NCI-H2029 (cell line): ENCODE measurements at places on chromosomes 5 and 9.

DNA sequence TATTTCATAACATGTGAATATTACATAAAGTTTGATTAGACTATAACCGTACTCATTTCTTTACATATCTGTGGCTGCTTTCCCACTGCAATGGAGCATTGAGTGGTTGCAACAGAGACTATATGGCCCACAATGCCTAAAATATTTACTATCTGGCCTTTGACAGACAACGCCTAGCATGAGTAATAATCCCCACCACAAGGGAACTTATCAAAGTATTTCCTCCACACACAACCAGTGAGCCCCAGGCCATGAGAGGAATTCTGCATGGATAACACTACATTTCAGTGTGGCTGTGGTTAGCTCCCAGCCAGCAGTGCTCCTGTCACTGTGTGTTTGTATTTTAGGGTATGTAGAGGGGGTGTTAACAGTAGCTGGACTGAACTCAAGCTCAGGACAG is 54.8 kb downstream of the FAM81B start:
- DNase-seq = no peak

- no peak for DNase-seq
Measured at GRCh38 chr5:163963881-163964280, 458.5 kb downstream of the MAT2B start.

DNA sequence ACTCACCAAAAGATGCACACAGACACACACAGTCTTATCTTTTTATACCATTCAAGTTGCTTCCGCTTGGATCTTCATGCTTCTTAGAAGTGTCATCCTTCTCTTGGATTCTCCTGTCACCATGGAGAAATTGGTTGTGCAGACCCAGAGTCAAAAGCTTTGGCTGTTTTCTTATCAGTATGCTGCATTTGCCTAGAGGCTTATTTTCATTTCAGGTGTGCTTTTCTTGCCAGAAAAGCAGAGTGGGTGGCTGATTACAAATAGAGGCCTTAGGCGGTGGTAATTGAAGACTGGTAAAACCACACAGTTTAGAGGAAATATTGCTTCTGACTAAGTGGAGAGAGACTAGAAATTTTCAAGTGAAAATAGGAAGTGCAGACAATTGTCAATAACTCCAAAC is 70.2 kb upstream of the TLE4 start:
- no peak for DNase-seq

- DNase-seq = no peak
Measured at GRCh38 chr9:114362394-114362793, 25.4 kb downstream of the AKNA start.

- DNase-seq = no peak
Measured at GRCh38 chr5:55540024-55540423, 5.3 kb upstream of the PLPP1 start.

- no peak for DNase-seq
Measured at GRCh38 chr5:142941245-142941644, 171.1 kb downstream of the ARHGAP26 start.

- no peak for DNase-seq
Measured at GRCh38 chr9:106621313-106622163, 241.4 kb upstream of the ZNF462 start.

- DNase-seq = no peak
Measured at GRCh38 chr5:77209495-77210090, 887 bp upstream of the PDE8B start.

- DNase-seq = no peak
Measured at GRCh38 chr9:109422641-109423040, 75.5 kb downstream of the PTPN3 start.

- DNase-seq = no peak
Measured at GRCh38 chr5:7181841-7182240, 214.1 kb upstream of the ADCY2 start.

- no peak for DNase-seq
Measured at GRCh38 chr5:77255617-77256016, 45.1 kb downstream of the PDE8B start.

DNA sequence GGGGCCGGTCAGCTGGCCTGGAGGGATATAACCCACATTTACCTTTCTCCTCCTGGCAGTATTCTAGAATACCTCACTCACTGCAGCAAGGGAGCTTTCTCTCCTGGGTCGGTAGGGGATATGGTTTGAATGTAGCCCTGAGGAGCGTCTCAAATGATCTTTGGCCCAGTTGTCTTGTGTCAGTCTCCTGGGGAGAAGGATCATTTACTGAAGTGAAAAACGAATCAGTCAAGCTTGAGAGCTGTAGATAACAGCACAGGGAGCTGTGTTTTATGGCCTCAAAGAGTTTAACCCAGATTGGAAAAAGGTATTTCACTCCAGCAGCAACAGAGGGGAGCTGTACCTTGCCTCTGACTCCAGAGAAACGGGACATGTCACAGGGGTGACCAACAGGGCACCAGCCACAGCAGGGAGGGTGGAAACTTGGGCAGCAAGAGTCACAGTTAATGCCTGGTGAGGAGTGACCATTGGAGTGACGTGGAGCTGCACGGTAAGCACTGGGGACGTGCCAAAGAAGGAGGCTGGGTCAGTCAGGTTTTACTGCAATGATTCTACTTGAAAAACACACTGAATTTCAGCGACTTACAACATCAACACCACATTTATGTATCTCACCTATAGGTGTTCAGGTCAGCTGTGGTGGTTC is 29.8 kb upstream of the ZFR start:
- DNase-seq = no peak

- no peak for DNase-seq
Measured at GRCh38 chr9:33250458-33250995, 10.6 kb downstream of the SPINK4 start.

DNA sequence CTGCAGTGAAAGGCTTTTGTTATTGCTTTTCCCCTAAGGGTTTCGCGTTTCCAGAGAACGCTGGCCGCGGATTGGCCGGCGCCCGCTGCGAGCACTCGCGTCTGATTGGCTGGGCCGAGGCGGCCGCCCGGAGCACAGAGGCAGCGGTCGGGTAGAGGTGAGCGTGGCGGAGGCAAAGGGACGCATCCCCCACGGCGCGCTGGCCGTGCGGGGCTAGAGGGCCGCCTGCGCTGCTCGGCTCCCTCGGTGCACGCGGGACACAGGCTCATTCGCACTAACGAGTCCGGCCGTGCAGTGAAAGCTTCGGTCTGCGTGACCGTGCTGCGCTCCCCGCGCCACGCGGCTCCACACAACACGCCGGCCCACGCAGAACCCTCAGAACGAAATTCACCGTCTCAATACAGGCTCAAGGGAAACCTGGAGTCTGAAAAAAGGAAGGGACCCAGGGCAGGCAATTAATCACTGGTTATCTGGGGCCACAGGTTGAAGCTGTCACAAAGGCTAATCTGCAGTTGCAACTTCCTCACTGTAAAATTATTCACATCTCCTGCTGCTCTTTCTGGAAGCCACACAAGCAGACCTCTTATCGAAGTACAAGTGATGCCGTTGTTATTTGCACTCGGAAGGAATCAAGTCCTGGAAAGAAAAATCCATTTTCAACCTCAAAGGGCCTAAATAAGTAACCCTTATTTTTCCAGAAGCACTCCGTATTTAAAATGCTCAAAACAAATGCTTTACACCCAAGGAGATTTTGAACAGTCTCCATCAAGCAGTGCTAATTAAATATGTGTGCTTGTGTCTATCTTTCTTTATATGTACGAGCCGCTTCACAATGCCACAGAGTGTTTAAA is 94.6 kb downstream of the ZNF608 start:
- DNase-seq = peak; percentile 90

DNA sequence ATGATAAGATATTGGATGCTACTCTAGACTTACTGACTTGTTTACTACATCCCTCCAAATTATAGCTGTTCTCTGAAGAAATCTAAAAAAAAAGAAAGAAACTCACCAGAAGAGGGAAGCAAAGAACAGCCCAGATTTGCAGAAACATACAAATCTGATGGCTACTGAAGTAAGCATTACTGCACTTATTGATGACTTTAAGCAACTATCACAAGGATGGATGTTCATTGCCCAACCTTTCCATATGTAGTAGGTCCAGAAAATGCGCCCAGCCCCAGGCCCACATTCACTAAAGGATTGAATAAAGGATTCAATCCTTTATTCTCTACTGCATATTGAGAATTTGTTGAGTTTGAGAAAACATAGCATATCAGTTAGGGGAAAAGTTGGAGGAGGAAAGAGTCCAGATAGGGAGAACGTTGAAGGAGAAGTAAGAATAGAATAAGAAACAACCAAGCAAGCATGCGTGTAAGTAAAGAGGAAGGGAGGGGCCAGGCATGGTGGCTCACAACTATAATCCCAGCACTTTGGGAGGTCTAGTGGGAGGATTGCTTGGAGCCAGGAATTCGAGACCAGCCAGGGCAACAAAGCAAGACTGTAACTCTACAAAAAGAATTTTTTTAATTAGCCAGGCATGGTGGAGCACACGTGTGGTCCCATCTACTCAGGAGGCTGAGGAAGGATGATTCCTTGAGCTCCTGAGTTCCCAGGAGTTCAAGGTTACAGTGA is 33.8 kb upstream of the DTWD2 start:
- no peak for DNase-seq

- DNase-seq = no peak
Measured at GRCh38 chr9:96874201-96874785, 20.0 kb upstream of the ZNF782 start.

DNA sequence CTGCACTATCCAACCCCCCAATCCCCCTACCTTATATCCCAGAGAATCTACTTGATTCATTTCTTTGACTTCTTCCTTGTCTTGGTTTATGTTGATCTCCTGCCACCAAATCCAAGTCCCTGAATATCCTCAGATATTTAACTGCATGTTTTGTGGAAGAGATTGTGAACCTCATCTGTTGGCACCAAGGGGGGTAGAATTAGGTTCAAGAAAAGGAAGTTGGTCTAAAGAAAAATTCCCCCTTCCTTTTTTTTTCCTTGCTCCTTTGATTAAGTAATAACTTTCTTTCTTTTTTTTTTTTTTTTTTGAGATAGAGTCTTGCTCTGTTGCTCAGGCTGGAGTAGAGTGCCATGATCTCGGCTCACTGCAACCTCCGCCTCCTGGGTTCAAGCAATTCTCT is 526 bp upstream of the CD14 start:
- DNase-seq = no peak

DNA sequence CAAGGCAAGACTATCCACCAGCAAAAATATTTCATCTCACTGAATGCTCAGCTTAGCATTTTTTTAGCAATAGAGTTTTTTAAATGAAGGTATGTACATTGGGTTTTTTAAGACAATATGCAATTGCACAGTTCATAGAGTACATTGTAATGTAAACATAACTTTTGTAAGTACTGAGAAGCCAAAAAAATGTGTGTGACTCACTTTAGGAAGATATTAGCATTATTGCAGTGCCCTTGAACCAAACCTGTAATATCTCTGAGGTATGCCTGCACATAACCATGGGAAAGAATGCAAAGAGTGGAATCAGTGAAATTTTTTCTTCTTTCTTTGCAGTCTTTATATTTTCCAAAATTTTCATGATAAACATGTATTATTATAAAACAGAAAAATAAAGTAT is 1533.3 kb upstream of the WWC1 start:
- no peak for DNase-seq

GRCh38 chr5:10592601-10593000 is 28.7 kb downstream of the ANKRD33B start:
- no peak for DNase-seq

DNA sequence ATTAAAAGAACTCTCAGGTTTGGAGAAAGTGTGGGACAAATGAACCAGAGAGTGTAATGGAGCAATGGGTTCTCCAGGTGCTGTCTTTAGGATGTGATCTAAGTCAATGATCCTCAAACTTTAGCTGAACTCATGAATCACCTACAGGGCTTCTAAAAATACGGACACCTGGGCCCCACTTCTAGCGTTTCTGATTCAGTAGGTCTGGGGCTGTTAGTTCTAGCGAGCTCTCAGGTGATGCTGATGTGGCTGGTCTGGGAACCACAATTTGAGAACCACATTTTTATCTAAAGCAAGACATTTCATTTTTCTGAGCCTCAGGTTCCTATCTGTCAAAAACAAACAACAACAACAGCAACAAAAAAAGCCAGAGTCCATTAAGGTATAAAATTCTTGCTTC is 35.1 kb upstream of the PCA3 start:
- DNase-seq = no peak

GRCh38 chr5:36040651-36041536 is 25.8 kb downstream of the UGT3A2 start:
- peak; percentile 98 for DNase-seq

DNA sequence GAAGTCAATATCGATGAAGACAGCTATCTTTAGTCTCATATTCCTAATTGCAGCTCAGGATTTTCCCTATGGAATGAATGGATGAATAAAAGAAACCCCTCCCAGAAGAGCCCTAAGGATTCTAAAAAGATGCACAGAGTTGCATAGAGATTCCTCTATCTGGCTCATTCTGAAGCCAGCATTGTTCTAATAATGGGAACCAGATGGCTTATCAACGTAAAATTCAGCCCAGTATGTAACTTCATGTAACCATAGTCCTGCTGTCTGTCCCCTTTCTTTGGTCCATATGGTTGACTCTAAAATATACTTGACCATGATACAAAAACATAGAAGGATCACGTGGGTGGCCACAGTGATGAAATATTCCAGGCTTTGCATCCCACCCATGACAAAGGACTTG is 508.6 kb downstream of the RASEF start:
- DNase-seq = no peak

- DNase-seq = no peak
Measured at GRCh38 chr9:129258823-129259301, 80.8 kb upstream of the IER5L start.

DNA sequence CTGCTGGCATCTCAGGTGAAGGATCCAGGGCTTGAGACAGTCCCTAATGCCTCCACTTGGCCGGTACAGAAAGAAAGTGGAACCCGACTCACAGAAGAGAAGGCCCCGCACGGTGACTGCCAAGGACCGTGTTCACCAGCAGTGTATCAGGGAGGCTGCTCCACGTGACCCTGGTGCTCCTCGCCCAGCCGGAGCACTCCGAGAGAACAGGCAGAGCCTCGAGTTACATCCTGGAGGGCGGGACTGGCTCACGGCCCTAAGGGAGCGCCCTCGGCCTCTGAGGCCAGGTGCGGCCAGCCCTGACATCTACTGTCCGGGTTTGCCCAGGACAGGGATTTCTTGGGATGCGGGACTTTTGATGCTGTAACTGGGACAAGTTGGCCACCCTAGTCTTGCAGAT is 104.0 kb upstream of the SARDH start:
- peak; percentile 88 for DNase-seq

DNA sequence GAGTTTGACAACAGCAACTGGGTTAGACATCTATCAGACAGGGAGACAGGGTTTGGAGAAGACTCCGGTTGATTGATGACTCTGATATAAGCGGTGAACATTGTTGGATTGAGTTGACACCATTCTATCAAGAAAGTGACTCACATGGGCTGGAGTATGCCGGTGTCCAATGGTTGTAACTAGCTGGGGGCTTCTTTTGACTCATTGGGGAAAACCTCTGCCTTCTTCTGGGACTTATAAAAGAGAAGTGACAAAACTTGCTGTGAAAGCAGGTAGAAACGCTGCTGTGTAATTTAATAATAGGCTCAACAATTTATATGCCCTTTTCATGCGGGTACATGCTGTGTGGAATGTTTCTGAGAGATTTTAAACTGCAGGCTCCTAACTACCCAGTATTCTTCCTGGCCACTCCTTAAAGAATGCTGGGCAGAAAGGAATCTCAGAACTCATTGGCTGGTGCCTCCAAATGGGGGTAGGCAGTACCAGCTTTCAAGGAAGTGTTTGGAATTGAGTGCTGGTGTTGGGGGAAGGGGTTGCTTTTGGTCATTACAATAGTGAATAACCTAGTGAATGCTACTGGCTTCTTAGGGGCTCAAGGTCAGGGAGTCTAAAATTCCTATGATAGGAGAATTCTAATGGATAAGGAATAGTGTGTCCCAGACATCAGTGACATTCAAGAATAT is 43.9 kb downstream of the FYB1 start:
- no peak for DNase-seq
